ENCODE measurements at places on chromosomes 1 and 21.

GRCh38 chr21:36589352-36589971 is 109.5 kb upstream of the SIM2 start:
- DNase-seq = peak; percentile 74

- DNase-seq = no peak
Observed at GRCh38 chr1:150566589-150567340, 12.6 kb downstream of the MCL1 start.

DNA sequence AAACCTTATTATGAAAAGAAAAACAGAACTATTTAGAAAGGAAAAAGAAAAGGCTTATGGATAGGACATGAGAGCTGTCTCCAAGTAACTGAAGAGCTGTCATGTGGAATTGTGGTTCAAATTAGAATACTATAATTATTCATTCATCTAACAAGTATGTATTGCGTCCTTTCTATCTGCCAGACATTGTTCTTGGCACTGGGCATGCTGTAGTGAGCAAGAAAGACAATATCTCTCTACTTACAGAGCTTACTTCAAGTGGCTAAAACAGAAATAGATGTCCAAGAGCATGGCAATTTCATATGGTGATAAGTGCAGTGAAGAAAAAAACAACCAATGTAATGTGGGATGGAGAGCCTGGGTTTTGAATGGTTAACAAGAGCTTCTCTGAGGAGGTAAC is 413.0 kb downstream of the DPYD start:
- DNase-seq = no peak

DNA sequence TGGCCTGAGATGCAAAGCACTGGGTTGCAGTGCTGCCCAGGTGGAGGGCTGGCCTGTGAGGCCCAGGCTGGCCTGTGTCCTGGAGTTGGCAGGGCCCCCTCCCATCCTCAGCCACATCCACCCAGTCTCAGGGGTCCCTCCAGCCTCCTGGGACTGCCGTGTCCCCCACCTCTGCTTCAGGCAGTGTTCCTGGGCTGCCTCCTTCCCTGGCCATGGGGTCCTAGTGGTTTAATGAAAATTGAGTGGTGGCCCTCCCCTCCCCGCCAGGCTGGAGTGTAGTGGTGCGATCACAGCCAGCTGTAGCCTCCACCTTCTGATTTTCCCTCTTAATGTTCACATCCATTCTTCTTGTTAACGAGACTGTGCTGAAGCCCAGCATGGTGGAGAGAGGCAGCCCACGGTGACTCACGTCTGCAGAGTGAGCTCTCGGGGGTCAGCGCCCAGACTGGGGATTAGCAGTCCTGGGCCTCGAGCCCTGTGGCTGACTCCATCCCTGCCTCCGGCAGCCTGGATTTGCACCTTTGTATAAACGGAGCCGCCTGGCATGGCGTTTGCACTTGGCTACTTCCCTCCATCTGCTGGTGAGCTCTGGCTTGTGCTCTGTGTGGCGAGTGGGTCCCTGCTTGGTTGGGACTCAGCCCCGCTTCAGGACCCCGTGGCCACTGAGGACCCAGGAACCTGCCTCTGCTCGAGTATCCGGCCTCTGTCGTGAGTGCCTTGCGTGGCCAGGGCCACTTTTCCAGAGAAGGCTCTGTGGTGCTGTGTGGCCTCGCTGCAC is 6.9 kb downstream of the MIB2 start:
- no peak for DNase-seq

DNA sequence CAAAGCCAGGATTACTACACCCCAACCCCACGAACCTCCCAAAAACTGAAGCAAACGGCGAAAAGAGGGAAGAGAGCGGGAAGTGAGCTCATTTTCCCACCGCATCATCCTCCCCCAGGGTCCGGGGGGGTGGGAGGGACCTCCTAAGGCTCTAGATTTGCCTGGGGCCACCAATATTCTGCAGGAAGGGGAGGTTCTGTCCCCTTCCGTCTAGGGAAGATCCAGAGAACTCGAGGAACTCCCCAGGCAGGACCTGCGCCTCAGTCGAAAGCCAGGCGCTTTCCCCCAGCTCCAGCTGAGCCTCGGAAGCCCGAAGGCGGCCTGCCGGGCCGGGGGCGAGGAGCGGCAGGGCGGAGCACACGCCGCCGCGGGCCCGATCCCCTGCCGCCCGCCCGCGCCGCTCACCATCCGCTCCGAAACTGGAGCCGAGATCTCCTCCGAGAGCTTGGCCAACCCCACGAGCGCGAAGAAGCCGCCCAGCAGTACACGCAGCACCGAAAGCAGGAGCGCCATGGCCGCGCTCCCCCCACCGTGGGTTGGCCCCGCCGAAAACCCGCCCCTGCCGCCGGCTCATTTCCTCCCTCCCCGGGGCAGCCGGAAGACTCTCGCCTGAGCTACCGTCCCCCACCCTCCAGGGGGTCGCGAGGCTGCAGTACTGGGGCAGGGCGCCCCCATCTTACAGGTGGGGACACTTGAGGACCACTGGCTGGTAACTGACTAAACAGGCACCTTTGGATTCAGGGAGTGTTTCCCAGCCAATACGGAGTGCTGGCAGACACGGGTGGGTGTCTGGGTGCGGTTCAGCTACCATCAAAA is at the start of gene TMEM35B:
Gene TMEM35B (minus strand): TSS at position 555 of the 816 bp plus-strand sequence. CDS start 42 bp downstream, at position 513.
- DNase-seq = peak; percentile 81

- DNase-seq = peak; percentile 92
Observed at GRCh38 chr1:65002508-65003315, 36.4 kb upstream of the JAK1 start.

GRCh38 chr1:89938171-89939055 is 56.5 kb upstream of the ZNF326 start:
- DNase-seq = peak; percentile 23

GRCh38 chr1:239448911-239449310 is 62.5 kb downstream of the CHRM3 start:
- DNase-seq = no peak

GRCh38 chr1:16386454-16387113 is 19.5 kb downstream of the SZRD1 start:
- DNase-seq = peak; percentile 83

DNA sequence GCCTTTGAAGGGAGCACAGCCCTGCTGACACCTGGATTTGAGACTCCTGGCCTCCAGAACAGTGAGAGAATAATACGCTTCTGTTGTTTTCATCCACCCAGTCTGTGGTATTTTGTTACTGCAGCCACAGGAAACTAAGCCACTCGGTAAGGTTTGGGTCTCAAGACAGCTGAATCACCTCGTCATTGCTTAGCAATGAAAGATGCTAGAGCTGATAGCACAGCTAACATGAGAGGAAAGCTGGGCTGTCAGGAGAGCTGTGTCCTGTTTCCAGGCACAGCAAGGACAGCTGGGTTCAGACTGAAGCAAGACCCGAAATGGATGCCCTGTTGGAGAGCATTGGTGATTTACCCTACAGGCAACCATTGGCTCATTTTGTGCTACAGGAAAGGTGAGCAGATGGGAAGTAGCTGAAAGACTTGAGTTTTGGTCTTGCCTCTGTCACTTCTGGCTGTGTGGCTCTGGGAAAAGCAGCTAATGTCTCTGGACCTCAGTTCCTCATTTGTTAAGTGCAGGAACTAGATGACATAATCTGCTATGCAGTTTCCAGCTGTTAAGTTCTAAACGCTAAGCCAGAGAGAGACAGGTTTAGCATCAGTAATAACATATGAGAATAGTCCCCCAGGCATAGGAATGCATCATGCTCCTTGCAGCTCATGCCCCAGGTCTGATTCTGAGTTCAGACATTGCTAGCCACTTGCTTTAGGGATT is 58.0 kb downstream of the CLIC6 start:
- no peak for DNase-seq

GRCh38 chr1:81409262-81409661 is 391.5 kb upstream of the ADGRL2 start:
- no peak for DNase-seq

DNA sequence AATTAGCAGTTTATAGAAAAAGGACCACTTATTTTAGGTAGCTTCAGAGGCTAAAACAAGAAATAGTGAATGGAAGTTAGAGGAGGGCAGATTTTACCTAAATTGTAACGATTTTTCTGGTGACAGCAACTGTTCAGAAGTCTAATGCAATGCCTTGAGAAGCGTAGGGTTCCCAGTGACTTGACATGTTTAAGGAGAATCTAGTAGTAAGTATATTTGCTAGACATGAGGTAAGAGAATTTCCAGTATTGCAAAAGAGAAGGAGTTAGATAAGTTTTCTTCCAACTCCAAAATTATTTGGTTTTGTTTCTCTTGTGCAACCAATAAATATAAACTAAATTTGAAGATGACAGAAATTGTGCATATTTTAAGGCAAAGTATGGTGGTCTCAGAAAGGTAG is 140.0 kb downstream of the SMYD3 start:
- DNase-seq = no peak

GRCh38 chr1:5908461-5909375 is 83.5 kb downstream of the NPHP4 start:
- DNase-seq = no peak

DNA sequence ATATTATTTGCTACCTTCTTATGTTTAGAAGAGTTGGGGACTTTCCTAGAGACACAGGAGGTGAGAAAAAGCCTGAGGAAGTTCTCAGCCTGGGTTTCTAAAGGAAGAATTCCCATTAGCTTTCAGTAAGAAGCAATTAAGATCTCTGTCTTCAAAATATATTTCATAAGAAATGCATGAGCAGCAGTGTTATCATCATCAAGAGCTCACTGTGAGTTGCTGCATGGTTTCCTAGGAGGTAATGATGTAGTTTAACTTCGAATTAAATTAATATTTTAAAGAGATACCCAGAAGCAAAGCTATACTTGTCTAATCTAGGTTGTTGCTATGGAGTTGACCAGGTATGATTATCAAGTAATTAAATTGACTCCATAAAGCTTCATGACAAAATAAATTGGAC is 5.7 kb upstream of the POGZ start:
- no peak for DNase-seq

GRCh38 chr1:65231718-65232330 is 77.5 kb upstream of the DNAJC6 start:
- no peak for DNase-seq

DNA sequence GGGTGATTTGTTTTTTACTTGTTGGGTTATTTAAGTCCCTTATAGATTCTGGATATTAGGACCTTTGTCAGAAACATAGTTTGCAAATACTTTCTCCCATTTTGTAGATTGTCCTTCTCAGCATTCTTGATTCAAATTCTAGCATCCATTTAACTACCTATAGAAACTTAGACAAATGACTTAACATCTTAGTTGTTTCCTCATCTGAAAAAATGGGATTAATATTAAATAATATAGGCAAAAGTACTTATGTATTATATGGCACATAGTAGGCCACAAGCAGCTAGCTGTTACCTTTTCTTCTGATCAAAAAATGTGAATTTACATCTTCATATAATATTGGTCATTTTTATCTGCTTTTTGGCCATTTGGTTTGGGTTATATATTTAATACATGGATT is 307.5 kb downstream of the ZP4 start:
- DNase-seq = no peak

GRCh38 chr1:170204121-170204520 is 58.4 kb downstream of the NTMT2 start:
- DNase-seq = no peak

DNA sequence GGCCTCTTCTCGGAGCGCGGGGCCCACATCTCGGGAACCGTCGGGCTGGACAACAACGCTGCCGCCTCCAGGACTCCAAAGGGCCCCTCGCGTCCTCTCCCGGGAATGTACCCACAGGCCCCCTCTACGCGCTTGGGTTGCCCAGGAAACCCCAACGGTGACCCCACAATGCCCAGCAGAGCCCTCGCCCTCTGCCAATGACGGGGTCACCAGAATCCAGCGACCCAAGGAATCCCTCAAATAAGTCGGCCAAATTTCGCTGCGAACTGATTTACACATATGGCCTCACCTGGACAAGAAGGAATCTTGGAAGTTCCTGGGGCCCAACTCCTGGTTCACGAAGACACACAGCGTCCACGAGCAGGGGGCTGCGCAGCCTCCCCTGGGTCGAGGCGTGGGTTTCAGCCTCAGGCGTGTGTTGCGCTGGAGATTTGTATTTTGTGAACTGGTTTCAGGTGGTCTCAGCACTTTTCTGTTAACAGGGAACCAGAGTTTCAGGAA is 78.1 kb downstream of the DESI2 start:
- no peak for DNase-seq

DNA sequence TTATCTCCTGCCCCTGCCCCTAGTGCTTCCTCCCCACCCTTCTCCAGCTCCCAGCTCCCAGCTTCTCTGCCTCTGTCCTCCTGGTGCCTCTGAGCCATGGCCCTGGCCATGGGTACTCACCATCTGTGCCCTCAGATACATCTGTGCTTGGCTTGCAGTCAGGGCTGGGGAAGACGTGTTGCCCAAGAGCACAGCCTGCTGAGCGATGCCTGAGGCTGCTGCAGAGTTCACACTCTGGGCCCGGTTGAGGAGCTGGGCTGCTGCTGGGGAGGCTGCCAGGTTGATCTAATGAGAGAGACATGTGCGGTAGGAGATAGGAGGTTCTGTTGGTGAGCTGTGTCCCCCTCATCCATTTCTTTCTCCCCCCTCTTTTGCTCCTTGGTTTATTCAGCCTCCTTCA is 49.4 kb upstream of the A3GALT2 start:
- peak; percentile 94 for DNase-seq

GRCh38 chr1:30274976-30275621 is 448.3 kb downstream of the MATN1 start:
- DNase-seq = no peak

GRCh38 chr1:3034162-3034561 is 12.9 kb downstream of the ACTRT2 start:
- no peak for DNase-seq

DNA sequence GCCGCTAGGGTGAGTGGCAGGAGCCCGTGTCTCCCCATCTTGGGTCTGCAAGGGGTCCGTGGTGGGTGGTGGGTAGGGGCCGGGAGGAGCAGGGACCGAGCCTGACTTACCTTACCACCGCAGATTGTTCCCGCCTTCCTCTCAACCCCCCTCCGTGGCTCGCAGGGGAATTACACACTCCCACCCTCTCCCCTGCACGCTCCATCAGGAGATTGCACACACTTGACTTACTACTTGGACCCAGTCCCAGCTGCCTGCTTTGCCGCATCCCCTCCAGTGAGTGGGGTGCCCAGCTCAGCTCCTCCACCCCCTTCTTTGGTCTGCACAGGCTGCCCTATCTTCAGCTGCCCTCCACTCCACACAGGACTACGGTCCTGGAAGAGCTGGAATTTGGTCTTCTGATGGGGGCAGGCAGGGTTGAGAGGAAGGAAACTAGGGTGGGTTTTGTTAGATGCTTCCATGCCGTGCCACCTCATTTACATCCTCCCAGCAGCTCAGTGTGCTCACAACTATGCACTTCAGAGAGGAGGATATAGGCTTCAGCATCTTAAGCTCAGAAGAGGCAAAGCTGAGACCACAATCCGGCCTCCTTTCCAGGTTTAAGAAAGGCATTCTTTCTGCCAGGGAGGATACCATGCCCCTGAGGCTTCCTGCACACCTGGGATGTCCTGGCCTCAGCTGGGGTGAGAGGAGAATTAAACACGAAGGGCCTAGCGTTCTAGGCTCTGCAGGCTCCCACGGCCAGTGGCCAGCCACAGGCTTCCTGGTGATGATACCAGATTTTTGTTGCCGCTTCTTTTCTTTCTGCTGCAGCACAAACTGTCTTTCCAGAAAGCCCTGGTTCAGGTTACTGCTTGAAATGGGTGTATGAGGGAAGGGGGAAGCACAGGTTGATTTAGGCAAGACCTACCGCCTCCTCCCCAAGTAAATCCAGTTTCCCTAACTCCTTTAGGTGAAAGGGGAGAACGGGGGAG is 2.3 kb downstream of the KCNC4 start:
- no peak for DNase-seq

Measured in foreskin fibroblast (primary cell).